ENCODE measurements at places on chromosomes 6 and 20.

DNA sequence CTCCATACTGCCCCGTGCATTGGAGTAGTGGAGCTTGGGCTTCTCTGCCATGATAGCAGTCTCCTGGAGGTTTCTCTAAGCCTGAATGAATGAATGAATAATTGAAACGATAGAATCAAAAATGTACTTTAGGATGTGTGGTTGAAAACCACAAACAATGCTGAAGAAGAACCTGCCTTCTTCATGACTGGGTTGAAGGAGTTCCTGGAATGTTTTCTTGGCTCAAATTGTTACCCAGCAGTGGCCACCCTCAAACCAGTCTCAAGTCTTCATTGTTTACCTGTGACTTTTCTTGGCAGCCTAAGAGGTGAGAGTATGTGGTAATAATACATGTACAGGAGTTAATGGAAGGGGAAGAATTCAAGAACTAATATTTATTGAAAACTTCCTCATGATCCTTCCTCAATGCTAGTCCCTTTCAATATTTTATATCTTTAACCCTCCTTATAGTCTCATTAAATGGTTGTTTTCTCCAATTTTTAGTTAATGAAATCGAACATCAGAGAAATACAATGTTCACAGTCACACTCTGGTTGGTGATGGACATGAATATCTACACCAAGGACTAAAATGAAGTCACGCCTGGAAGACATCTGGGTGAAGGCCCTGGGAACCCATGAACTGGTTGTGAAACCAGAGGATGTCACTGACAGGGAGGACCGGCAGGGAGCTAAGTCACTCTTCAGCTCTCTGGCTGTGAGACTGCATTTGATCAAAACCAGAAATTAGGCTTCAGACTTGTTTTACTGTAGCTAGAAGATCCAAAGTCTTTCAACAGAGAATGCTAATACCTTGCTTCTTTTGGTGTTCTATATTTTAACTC is at the start of gene GSTA5:
Gene GSTA5 (minus strand): TSS at position 51 of the 823 bp plus-strand sequence.
- no peak for DNase-seq

DNA sequence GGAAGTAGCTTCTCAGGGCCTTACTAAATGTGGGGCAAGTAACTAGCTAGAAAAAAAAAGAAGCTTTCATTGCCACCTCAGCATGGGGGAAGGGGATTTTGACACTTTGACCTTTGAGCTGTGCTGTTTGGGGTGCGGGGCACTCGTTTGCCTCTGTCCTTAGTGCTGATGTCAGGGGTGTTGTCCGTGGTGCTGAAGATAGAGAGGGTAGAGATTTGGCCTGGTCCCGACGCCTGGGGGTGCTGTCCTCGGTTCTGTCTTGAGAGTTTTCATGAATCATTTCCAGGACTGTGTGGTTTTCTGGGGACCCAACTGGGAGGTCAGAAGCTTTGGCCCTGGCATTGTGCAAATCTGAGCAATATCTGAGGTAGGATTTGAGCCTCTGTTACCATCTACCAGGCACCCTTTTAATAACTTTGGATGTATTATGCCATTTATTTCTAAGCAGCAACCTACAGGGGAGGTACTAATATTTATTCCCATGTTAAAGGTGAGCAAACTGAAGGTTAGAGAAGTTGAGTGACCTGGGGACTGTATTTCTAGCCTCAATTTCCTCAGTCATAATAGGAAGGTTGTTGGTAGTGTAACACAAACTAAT is 78.0 kb downstream of the DLGAP4 start:
- DNase-seq: no peak

GRCh38 chr6:137775720-137776119 is 91.3 kb upstream of the TNFAIP3 start:
- DNase-seq: no peak

DNA sequence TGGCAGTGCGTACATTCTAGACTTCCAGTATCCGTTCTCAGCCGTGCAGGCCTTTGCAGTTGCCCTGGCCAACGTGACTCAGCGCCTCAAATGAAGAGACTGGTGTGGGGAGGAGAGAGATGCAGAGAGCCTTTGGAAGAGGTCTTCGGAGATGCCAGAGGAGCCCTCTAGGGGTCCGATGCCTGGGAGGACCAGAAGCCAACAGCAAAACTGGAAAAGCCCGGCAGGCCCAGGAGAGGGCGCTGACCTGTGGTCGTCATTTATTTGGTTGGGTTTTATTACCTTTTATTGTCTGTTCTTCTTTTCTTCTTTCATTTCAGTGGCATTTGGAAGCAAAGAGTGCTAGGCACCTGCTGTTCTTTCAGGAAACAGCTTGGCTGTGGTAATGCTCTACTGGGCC is 53.3 kb upstream of the TMEM181 start:
- DNase-seq: no peak

DNA sequence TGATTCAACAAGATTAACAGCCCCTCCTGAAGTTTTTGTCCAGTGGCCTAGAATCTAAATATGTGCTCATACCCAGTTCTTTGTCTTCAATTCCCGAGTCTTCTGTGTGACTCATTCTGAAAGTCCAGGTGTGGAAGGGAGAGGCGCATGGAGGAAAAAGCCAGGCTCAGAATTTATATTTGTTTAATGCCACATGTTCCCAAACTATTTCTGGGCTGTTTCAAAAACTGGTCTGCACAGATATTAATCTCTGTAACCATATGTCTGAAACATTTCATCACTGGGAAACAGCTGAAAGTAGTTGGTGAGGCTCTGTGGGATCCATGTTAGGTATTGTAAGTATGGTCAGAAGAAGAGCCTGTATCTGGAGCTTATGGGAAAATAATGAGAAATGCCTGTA is 266.0 kb downstream of the PAX1 start:
- DNase-seq: no peak

DNA sequence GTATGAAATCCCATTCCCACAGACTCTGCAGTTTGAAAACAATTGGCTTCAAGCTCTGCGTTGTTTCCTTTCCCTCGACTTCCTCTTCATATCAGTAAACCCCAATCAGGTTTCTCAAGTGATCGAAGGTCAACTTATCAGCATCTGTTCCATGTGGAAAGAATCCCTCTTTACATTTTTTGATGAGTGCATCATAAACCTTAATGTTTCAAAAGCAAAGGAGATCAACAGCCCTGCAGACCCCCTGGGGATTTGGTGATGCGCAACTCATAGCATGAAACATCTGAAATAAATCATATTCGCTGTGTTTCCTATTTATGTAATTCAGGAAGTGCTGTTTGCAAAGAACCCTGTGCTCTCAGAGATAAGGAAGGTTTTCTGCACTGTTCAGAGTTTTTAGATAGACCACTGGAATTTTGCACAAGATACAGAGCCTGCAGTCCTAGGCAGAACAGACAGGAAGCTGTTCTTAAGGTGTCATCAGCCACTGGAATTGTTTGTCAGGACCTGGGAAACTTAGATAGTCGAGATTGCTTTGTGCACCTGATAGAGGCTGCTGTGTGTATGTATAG is 216.0 kb downstream of the HIVEP2 start:
- DNase-seq: no peak

- DNase-seq: no peak
Observed at GRCh38 chr20:30593572-30593971, 663.9 kb upstream of the DEFB115 start.

GRCh38 chr20:48621376-48622078 is 206.3 kb downstream of the PREX1 start:
- no peak for DNase-seq

GRCh38 chr6:91198588-91199255 is 611.9 kb upstream of the MAP3K7 start:
- no peak for DNase-seq

- no peak for DNase-seq
Observed at GRCh38 chr6:78908621-78909020, 41.3 kb downstream of the IRAK1BP1 start.

GRCh38 chr20:23065266-23066201 is 16.1 kb upstream of the THBD start:
- DNase-seq: no peak

DNA sequence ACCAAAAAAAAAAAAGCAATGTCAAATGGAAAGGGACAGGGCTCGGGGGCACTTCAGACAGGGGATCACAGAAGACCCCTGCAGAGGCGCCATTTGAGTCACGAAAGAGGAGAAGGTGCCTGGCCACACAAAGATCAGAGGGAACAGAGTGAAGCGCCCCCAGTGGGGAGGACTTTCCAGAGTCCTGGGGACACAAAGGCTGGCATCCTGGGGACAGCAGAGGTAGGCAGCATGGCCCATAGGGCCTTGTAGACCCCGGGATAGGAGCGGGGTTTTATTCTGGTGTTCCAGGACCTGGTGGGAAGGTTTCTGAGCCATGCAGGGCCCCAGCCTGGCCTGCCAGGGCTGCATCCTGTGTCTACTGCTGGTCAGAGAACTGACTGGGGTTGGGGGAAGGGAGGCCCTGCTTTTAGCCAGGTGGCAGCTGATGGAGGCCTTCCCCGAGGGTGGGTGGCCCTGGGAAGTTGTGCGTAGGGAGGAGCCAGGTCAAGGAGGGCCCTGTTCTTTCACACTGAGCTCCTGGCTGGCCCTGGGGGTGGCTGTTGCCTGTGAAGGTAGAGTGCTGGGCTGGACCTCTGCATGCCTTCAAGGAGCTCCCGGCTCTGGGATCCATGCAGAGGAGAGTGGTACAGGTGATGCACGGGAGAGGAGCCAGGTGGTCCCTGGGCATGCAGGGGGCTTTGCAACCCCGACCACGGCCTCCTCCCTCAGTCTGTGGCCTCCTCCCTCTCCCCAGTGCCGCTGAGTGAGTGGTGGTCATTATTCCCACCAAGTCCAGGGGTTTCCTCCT is 117.9 kb downstream of the CDH4 start:
- no peak for DNase-seq

DNA sequence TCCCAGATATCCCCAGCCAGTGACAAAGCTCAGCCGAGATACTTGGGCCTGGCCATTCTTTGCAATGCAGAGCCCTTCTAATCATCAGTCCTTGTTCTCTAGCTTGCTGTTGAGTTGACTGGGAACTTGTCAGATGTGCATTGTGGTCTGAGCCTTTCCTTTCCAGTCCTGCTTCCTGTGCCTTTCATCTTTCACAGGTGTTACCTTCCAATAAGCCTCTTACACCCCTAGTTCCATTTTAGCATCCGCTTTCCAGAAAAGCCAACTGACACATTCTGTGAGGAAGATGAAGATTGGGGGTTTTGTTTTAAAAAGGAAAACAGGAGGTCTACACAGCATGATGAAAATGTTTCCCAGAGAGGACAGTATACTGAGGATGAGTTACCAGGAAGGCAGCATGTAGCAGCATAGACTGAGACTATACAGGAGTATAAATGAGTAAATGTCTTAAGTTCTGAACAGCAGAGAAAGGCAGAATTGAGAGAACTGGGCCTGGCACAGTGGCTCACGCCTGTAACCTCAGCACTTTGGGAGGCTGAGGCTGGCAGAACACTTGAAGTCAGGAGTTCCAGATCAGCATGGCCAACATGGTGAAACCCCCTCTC is 5.6 kb upstream of the CEP85L start:
- no peak for DNase-seq

DNA sequence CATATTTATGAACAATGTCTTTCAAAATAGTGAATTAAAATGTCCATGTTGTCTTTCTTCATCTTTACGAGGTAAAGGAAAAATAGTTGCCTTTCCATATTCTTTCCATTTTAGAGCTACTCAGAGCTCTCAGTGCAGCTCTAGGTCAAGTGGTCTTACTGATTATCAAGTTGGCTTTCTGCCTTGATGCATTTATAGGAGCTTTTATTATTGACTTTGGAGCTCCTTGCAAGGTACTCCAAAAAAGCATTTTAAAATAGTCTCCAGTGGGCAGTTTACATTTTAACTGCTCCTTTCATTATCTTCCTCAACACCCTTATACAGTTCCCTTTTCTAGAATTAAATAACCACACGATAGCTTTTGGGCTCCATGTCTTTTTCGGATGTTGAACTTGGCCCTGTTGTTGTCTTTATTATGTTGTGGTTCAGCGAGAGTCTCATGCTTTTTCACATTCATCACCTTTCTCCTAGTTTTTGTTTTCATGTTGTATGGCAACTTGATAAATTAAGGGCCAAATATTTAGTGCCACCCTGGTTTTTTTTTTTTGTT is 122.9 kb downstream of the CLIC5 start:
- DNase-seq: no peak

GRCh38 chr6:43395776-43396175 is 26.3 kb upstream of the ZNF318 start:
- no peak for DNase-seq

DNA sequence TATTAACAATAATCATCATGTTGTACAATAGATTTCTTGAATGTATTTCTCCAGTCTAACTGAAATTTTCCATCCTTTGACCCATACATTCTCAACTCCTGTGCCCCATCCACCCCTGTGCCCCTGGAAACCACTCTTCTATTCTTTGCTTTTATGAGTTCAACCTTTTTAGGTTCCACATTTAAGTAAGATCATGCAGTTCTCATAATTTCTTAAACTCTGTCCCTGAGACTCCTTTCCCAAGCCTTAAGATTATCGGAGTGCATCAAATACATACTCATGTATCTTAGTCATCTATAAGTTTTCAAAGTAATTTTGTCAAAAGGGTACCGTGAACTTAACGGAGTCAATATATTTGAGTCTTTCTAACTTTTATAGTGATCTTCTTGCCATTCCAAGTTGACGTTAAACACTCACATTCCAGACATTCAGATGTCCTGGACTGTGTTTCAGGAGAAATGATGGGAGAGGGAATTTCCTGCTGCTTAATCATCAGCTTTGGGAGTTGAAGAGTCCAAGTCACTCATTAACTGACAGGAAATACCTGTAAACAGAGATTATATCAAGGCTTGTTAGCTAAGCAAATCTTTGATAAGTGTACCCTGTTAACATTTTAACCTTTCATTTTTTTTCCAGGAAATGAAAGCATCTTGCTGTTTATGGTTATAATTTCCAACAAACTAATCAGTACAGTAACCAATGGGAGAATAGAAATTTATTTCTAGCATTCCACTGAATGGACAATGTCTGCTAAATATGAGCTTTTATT is 73.3 kb downstream of the ADGRG6 start:
- DNase-seq: no peak

DNA sequence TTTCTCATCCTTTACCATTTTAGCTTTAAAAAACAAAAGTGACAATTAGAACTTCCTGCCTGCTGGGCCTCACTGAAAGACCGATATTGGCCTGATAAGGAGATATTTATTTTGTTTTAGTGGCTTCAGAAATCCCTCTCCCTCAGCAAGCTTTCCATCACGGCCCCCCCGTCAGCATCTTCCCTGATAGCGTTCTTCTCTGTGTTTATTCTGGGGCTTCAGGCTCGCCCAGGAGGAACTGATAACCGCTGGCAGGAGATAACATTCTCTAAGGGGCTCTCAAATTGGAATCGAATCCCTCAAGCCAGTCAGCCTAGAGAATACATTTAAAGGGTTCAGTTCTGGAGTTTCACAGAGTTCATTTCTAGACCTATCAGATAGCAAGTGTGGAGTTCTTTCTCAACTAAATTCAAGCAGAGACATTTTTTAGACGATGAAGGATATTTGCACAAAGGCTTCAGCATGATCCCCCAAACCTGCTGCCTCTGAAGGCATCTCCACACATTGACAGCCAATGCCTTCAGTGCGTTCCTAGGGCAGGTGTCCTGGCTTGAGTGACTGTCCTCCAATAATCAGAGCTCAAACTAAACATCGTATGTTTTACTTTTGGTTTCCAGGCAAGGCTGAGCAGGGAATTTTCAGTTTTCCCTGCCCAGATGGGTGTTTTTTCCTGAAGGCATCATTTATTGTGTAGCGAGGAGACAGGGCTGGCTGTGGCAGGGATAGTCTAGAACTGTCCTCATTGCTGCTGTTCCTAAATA is 17.0 kb downstream of the PRDM1 start:
- no peak for DNase-seq

Measured in activated gamma-delta T cell treated with anti-CD3 and anti-CD28 coated beads, Interleukin-2, amount 50 U/mL, for 16 hours (primary cell).